ENCODE measurements at places on chromosomes 5 and 9. TPM values are rescaled to one million over a fixed set of nuclear protein-coding genes. Genes with fewer than 3 reads are reported as not detected.

DNA sequence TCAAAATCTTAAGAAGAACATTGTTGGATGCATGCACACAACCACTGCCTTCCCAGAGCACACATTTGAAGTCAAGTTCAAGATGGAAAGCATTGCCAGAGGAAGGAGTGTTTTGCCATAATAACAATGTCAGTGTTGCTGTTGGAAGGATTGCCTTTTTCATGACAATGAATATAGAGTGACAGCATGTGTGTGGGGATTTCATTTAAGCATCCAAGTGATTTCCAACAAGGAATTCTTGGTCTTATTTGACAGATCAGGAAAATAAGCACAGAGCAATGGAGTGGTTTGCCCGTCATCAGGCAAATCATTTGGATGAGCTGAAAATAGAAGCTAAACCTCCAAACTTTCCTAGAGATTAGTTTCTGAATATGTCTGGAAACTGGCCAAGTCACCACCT is 140.0 kb upstream of the RAI14 start:
- DNase-seq = no peak

DNA sequence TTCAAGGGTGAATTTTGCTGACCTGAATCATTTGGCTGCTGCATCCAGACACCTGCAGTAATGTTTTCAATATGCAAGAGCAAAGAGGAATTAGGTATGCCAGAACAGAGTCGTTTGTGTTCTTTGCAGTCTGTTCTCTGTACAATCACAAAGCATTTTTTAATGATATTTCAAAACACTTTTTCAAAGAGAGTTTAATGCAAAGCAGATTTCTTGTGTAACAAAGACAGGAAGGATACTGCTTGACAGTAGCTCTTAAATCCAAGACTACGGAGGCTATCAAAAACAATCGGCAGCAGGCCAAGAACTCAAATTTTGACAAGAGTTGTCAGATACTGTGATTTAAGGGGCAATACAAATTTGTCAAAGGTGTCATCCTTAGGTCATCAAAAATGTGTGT is 341.9 kb downstream of the GADD45G start:
- no peak for DNase-seq

GRCh38 chr5:79503794-79504495 is 10.0 kb downstream of the HOMER1 start:
- no peak for DNase-seq

DNA sequence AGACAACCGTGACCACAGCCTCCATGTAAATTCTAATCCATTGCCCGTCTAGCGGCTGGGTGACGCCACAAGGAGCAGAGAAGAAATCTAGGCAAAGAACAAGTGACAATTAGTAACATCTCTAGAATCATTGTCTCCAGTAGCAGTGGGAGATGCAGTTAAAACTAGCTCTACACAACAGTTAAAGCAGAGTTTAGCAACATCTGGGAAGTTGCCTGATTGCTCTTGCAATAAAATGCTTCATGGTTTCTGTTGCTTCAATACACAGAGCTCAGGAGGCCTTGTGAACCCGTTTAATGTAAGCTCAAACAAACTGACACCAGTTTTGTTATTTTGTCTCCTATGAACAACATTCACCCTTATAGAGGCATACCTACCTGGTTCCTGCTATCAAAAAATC is 369.8 kb upstream of the PDE4D start:
- DNase-seq = no peak

DNA sequence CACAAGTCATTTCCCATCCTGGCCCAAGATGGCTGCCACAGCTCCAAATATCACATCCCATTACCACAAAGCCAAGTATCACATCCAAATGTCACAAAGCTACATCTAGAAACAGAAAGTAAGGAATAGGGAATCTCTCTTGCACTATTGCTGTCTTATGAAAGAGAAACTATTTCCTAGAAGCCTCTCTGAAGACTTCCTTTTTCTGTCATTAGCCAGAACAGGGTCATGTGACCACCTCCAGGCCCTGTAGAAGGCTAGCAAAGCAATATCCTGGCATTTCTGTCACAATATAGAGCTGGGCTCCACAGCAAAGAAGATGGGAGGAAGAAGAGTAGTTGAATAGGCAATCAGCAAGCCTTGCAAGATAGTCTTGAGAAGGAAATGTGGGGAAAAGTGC is 99.2 kb downstream of the SH3TC2 start:
- DNase-seq = no peak

GABRA1 gene
- total RNA-seq = not detected

DNA sequence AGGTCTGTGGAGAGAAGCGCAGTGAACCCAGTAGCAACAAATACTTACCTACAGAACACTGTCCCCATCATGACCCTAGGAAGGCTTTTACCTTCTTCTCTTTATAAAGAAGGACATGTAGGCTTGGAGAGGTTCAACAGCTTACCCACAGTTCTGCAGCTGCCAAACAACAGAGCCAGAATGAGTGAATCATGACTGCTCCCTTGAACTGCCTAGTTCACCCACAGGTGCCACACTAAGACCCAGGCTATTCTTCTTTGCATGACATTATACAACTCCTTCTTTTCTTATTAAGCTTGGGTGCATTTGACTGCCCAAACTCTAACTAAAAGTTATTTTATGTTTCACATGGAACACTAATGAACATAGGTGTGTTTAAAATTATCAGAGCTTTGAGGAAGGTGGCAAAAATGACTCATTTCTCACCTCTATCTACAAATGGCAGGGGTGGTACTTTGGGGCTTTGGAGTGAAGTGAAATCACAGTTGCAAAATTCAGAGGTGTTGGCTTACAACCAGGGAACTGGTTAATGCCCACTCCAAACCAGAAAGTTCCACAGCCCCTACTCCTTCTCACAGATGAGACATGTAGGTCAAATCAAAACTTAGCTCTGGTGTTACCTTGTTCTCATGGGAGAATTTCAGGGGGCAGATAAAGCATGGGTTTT is 201.6 kb downstream of the SEMA6A start:
- DNase-seq = no peak

DNA sequence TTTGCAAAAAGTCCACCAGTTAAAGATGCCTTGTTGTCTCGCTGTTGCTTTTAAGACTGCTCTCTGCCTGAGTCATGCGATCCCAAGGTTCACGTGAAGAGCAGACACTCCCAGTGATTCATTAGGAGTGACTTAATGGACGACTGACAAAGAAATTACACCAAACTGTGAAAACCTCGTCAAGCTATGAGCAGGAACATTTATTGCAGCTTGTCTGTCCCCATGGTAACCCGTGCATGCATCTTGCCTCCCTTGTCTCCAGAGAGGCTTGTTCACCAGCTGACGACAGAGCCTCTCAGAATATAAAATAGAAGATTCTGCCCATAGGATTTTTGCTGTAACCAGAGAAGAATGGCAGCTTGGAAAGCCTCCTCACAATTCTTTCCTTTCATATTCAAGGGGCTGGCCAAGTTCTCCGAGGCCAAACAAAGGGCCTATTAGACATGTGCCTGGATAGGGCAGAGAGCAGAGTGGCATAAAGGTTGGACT is 352.7 kb downstream of the SPOCK1 start:
- DNase-seq = no peak

GRCh38 chr5:59583151-59583809 is 310.2 kb downstream of the PDE4D start:
- DNase-seq = no peak

FAM221B gene
- not detected for total RNA-seq

DIRAS2 gene
- total RNA-seq = not detected

SV2C gene
- total RNA-seq = 0.36 TPM

- DNase-seq = no peak
These were observed 82.2 kb downstream of the SMIM23 start for GRCh38 chr5:171867786-171868185.

- no peak for DNase-seq
These were observed 102.5 kb downstream of the ST8SIA4 start for GRCh38 chr5:100800562-100800961.

- DNase-seq = no peak
These were observed 847.7 kb downstream of the MAT2B start for GRCh38 chr5:164353155-164353554.

TBC1D2 gene
- 7.6 TPM for total RNA-seq

DNA sequence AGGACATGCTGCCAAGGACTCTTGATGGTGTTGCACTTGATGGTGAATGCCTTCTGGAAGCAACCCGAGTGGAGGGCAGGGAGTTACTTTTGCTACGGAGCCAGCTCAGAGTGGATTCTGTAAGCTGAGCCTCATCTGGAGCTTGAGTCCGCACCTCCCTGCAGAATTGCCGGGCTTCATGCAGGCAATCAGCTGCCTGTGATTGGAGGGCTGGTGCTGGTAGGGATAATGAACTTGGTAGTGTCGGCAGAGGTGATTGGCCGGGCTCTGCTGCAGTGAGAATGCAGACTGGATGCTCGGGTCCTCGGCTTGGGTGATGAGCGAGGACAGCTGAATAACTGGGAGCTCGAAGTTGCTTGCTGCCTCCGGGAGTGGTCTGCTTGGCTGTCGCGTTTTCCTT is 23.1 kb downstream of the SLC25A25 start:
- DNase-seq = no peak

GRCh38 chr5:130111746-130112145 is 207.5 kb downstream of the CHSY3 start:
- no peak for DNase-seq

- no peak for DNase-seq
These were observed 89.7 kb downstream of the ELAVL2 start for GRCh38 chr9:23736293-23736692.

DNA sequence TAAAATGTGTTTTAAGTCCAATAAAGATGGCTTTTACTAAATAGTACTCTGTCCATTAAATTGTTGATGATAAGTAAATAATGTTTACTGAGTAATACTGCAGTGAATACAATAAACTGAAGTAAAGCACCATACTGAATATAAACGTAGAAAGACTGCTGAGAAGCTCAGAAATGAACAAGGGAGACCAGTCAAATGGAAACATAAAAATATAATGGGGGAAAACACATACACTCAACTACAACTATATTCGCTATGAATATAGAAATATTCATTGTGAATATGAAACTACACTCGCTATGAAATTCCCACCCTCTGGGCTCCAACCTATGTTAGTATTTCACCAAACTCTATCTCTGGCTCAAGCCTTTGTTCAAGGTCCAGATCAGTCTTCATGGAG is 41.9 kb upstream of the UBQLN1 start:
- DNase-seq = no peak

- no peak for DNase-seq
These were observed 46.2 kb downstream of the GALNT10 start for GRCh38 chr5:154236536-154237375.

- no peak for DNase-seq
These were observed 152.9 kb upstream of the PITX1 start for GRCh38 chr5:135186662-135187522.

SCGB3A2 gene
- not detected for total RNA-seq

CDC20B gene
- not detected for total RNA-seq

ST8SIA4 gene
- total RNA-seq = 23.5 TPM

- no peak for DNase-seq
These were observed 213.7 kb downstream of the TLR4 start for GRCh38 chr9:117917873-117918272.

DNA sequence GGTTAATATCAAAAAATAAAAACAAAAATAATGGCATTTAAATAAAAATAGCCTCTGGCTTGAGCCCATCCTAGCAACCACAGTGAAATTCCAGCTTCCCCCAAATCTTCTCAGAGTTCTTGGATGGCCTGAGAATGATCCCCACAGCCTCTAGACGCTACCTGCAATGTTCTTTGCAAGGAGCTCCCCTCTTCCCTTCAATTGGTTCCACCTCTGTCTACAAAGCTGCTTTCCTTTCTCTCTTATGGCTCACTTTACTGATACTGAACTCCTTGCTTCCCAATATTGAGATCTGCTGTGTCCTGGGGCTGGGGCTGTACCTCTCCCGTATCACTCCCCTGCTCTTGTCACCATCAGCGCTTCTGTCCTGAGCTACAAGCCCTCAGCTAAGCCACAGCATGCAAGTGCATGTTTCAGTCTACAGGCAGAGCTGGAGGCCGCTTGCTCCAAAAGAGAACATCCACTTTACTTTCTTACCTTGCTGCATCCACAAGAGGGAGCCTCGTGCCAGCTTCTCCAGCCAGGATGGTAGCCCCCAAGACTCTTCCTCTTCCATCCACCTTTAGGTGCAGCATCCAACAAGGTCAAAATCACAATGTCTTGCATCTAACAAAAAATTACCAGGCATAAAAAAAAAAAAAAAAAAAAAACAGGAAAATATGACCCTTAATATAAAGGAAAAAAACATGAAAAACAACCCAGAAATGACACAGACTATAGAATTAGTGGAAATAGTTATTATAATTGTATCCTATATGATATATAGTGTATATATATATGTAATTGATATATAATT is 57.4 kb upstream of the PRSS3 start:
- no peak for DNase-seq

- no peak for DNase-seq
These were observed 153.6 kb upstream of the ELL2 start for GRCh38 chr5:96115147-96115807.

DNA sequence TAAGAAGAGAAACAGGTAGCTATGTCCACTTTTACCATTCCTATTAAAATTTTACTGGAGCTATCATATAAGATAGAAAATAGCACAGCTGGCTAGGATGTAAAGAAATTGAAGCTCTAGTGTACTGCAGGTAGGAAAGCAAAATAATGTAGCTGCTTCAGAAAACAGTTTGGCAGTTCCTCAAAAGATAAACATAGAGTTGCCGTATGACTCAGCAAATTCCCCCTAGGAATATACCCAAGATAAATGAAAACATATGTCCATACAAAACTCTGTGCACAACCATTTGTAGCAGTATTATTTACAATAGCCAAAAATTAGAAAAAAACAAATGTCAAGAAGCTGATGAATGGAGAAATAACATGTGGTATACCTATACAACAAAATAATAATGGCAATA is 64.6 kb upstream of the SHISAL2B start:
- DNase-seq = no peak

SOHLH1 gene
- not detected for total RNA-seq

PCDHA10 gene
- total RNA-seq = 0.79 TPM
